ENCODE measurements at places on chromosomes 3 and 15. TPM values are rescaled to one million over a fixed set of nuclear protein-coding genes. Genes with fewer than 3 reads are reported as not detected.

The MB21D2 gene
- 6.4 TPM for total RNA-seq

- H3K36me3 ChIP-seq = peaks cover 26% of the 10 kb centered on the region
- DNase-seq = no peak
- no peaks in the 10 kb centered on the region for H3K27me3 ChIP-seq
- peaks cover 49% of the 10 kb centered on the region for H3K4me1 ChIP-seq
- H3K4me3 ChIP-seq = peak overlapping the region; percentile 84
Measured at GRCh38 chr3:126356373-126357264, 589 bp downstream of the KLF15 start.

The ANKRD34C gene
- not detected for total RNA-seq

The PDE12 gene
- total RNA-seq = 38.7 TPM

GRCh38 chr3:31240013-31240412 lies 292.7 kb upstream of the STT3B start:
- no peak for DNase-seq
- H3K4me1 ChIP-seq = peaks cover 3% of the 10 kb centered on the region
- H3K27me3 ChIP-seq = no peaks in the 10 kb centered on the region
- no peak overlapping the region for H3K27ac ChIP-seq
- no peaks in the 10 kb centered on the region for H3K36me3 ChIP-seq

GRCh38 chr3:15797642-15798303 lies at the start of gene ANKRD28:
Gene ANKRD28 (minus strand): TSS chr3:15797979. CDS start chr3:15796521, 1,458 bp downstream.
- no peaks in the 10 kb centered on the region for H3K36me3 ChIP-seq
- H3K27me3 ChIP-seq = no peaks in the 10 kb centered on the region
- H3K4me1 ChIP-seq = peaks cover 46% of the 10 kb centered on the region
- H3K27ac ChIP-seq = peak within 1 kb of the TSS; percentile 68
- no peak for DNase-seq

The GNAT1 gene
- not detected for total RNA-seq

The SCAANT1 gene
- total RNA-seq = not detected

The ARHGEF26 gene
- 88.0 TPM for total RNA-seq

DNA sequence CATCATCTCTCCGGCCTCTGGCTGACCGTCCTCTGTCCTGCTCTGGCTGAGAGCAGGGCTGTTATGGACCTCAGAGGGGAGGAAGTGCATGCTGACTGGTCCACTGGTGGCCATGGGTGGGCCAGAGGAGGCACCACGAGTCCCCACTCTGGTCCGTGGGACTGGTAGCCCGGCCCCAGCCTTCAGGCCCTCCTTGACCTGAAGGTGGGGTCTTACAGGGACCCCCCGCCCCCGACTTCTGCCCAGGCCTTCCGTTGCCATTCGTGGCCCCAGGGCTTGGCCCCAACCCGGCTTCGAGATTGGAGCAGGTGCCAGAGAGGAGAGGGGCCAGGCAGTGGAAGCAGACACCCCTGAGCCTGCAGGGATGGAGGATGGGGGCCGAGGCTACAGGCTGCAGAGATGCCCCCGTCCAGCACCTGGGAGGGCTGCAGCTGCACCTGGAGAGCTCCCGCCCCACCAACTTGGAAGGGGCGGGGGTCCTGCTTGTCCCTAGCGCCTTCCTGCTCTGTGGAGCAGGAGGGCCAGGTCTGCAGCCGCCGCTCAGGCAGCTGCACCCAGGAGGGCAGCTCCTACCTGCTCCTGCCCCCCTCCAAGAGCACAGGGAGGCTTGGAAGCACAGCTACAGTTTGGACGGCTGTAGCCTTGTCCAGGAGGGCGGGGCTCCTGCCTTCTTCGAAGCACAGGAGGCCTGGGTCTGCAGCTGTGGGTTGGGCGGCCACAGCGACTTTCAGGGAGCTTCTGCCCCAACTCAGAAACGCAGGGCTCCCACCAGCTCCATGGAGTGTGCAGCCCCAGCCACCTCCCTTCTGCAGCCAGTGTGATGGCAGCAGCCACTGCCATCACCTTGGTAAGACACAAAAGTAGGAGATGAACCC lies 142.5 kb downstream of the KLF13 start:
- H3K27ac ChIP-seq = no peak overlapping the region
- peaks cover 14% of the 10 kb centered on the region for H3K4me1 ChIP-seq
- H3K27me3 ChIP-seq = no peaks in the 10 kb centered on the region

DNA sequence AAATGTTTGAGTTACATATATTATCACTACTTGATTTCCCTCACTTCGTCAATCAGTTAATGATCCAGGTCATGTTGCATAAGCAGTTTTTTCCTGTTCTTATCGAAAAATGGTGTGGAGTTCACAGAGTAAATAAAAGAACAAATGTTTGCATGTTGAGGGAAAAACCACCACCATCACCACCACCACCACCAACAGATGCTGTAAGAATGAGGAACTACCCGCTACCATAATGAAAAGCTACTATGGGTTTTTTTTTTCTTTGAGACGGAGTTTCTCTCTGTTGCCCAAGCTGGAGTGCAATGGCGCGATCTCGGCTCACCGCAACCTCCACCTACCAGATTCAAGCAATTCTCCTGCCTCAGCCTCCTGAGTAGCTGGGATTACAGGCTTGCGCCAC lies 27.6 kb downstream of the RUBCN start:
- no peak for DNase-seq
- no peak overlapping the region for H3K4me3 ChIP-seq
- H3K4me1 ChIP-seq = peaks cover 11% of the 10 kb centered on the region
- H3K27ac ChIP-seq = no peak overlapping the region
- no peaks in the 10 kb centered on the region for H3K27me3 ChIP-seq

GRCh38 chr3:42690766-42691680 lies 5.7 kb downstream of the KLHL40 start:
- no peak overlapping the region for H3K4me3 ChIP-seq
- H3K4me1 ChIP-seq = no peaks in the 10 kb centered on the region
- H3K36me3 ChIP-seq = no peaks in the 10 kb centered on the region
- H3K27me3 ChIP-seq = no peaks in the 10 kb centered on the region
- no peak overlapping the region for H3K27ac ChIP-seq

The GALK2 gene
- total RNA-seq = 35.9 TPM

The CCR1 gene
- total RNA-seq = 10.0 TPM

GRCh38 chr15:74038707-74039655 lies 43.4 kb downstream of the GOLGA6A start:
- peaks cover 30% of the 10 kb centered on the region for H3K36me3 ChIP-seq
- H3K4me3 ChIP-seq = no peak overlapping the region
- peaks cover 20% of the 10 kb centered on the region for H3K4me1 ChIP-seq
- DNase-seq = no peak
- H3K27me3 ChIP-seq = no peaks in the 10 kb centered on the region
- H3K27ac ChIP-seq = peak overlapping the region; percentile 80

- peak overlapping the region; percentile 86 for H3K4me3 ChIP-seq
- no peaks in the 10 kb centered on the region for H3K27me3 ChIP-seq
Measured at GRCh38 chr3:51942603-51943450, 664 bp downstream of the PARP3 start.

DNA sequence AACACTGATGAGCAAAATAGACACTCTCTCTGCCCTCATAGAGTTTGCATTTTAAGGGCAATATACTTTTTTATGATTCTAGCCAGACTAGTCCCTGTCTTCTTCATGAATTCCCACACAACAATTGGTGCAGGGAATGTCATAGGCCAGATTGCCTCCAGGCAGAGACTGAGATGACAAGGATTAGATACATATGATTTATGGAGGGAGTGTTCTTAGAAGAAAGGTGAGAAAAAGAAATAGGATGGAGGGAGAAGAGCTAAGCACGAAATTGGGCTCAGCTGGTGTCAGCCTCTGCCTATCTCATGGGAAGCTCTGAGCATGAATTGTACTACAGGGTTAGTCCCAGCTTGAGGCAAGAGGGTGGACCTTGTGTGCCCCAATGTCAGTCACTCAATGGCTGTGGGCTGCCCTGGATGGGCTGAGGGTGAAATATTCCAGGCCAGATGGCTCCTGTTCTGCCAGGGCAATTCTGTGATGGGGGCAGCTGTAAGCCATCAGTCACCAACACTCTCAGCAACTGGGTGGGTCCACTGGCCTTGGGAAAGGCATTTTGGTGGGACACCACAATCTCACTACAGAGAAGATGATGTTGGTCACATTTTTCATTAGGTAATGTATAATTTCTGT lies 31.1 kb downstream of the EIF1B start:
- no peaks in the 10 kb centered on the region for H3K27me3 ChIP-seq
- H3K27ac ChIP-seq = no peak overlapping the region
- no peaks in the 10 kb centered on the region for H3K36me3 ChIP-seq
- H3K4me1 ChIP-seq = no peaks in the 10 kb centered on the region
- no peak for DNase-seq
- H3K4me3 ChIP-seq = no peak overlapping the region

The GPR149 gene
- total RNA-seq = not detected

DNA sequence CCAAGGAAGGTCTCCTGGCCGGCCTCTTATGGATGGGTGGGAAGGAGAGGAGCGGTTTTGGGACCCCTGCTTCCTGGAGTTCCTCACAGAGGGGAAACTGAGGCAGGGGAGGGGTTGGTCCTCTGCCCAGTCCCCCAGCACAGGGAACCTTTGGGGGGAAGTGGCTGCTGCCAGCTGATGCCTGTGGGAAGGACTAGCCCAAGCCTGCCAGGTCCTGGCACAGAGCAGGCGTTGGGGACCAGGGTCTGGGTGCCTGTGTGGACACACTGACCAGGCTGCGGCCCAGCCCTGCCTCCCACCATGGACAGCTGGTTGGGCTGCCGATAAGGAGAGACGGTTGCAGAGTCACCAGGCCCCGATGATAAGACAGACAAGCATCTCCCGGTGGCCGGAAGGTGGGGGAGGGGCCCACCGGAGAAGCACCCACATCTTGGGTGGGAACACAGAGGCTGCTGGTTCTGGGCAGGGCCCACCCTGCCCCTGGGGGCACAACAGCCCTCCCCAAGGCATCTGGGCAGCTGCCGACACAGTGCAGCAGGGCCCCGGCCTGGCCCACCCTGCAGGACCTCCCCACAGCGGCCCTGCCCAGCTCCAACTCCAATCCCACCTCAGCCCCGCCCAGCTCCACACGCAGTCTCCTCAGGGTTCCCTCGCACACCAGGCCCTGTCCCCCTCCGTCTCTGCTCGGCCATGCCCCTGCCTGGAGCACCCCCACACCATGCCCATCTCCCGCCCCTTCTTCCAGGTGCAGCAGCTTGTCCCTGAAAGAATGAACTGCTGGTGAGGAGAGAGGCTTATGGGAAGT lies 50.7 kb downstream of the DNAJB8 start:
- H3K4me1 ChIP-seq = no peaks in the 10 kb centered on the region
- H3K27ac ChIP-seq = no peak overlapping the region
- H3K27me3 ChIP-seq = no peaks in the 10 kb centered on the region
- no peaks in the 10 kb centered on the region for H3K36me3 ChIP-seq
- H3K4me3 ChIP-seq = no peak overlapping the region
- no peak for DNase-seq

DNA sequence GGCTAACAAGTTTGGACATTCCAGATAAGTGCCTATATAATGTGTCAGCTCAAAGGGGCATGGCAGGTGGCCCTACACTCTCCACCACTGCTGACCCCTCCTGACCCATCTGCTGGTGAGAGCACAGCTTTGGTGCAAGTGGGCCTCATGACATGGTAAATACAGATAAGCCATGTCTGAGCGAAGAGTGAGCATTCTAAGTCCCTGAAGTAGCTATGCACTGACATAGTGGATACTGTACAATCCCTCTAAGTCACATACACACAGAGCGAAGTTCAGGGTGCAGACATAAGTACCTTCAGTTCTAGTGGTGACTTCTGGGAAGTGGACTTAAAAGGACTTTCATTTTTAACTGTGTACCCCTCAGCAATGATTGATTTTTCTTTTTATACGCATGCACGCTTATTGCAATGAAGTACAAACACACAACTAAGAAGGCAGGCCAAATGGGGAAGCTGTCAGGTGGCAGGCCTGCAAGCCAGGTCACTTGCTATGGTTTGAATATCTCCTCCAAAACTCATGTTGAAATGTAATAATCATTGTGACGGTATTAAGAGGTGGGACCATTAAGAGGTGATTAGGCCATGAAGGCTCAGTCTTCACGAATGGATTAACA lies 41.5 kb downstream of the TBC1D2B start:
- no peak overlapping the region for H3K4me3 ChIP-seq
- no peak overlapping the region for H3K27ac ChIP-seq
- peaks cover 17% of the 10 kb centered on the region for H3K4me1 ChIP-seq
- no peak for DNase-seq
- no peaks in the 10 kb centered on the region for H3K36me3 ChIP-seq
- H3K27me3 ChIP-seq = no peaks in the 10 kb centered on the region

GRCh38 chr3:129834580-129834979 lies 58.9 kb downstream of the TMCC1 start:
- no peaks in the 10 kb centered on the region for H3K36me3 ChIP-seq
- no peak overlapping the region for H3K4me3 ChIP-seq
- H3K27me3 ChIP-seq = no peaks in the 10 kb centered on the region
- no peak for DNase-seq
- peaks cover 6% of the 10 kb centered on the region for H3K4me1 ChIP-seq

DNA sequence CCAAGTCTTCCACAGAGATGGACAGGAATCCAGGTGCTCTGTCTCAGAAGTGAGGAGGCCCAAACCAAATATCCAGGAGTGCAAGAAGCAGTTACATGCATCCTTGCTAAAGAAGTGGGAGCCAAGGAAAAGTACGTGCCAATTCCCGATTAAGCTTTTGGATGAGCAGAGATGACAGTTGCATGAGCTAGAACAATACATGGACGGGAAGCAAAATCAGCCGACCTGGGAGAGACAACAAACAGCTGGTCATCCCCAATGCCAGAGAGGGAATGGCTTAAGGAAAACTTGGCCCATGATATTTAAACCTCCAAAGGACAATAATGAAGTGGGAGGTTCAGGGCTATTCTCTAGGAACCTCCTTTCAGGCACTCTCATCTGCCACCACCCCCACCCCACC lies 86.0 kb upstream of the ABHD17C start:
- no peak overlapping the region for H3K4me3 ChIP-seq
- no peak for DNase-seq
- H3K4me1 ChIP-seq = no peaks in the 10 kb centered on the region
- H3K36me3 ChIP-seq = no peaks in the 10 kb centered on the region
- H3K27me3 ChIP-seq = no peaks in the 10 kb centered on the region

- H3K27ac ChIP-seq = no peak overlapping the region
- no peaks in the 10 kb centered on the region for H3K27me3 ChIP-seq
- H3K4me3 ChIP-seq = peak overlapping the region; percentile 69
- peaks cover 5% of the 10 kb centered on the region for H3K4me1 ChIP-seq
- DNase-seq = no peak
Measured at GRCh38 chr3:128992926-128993460, 883 bp downstream of the CFAP92 start.

DNA sequence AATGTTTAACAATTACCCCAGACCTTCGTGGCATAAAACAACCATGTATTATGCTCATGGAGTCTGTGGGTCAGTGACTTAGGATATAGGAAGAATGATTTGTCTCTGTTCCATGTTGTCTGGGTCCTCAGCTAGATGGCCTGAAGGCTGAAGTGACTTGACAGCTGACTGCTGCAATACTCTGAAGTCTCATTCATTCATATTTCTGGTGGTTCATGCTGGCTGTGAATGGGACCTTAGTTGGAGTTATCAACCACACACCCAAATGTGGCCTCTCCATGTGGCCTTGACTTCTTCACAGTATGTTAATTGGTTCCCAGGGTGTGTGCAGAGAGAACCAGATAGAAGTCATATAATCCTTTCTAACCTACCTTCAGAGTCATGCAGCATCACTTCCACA lies 145.1 kb upstream of the BFSP2 start:
- no peak for DNase-seq
- H3K4me1 ChIP-seq = no peaks in the 10 kb centered on the region
- H3K27ac ChIP-seq = no peak overlapping the region
- H3K27me3 ChIP-seq = no peaks in the 10 kb centered on the region
- no peaks in the 10 kb centered on the region for H3K36me3 ChIP-seq
- H3K4me3 ChIP-seq = no peak overlapping the region

Data from thoracic aorta (tissue), 2 donors.